ENCODE measurements at places on chromosomes 5 and 9. TPM values are rescaled to one million over a fixed set of nuclear protein-coding genes. Genes with fewer than 3 reads are reported as not detected.

EIF4E1B gene
- not detected for total RNA-seq

PCDHB14 gene
- total RNA-seq, result 2.5 TPM

HAVCR2 gene
- 0.39 TPM for total RNA-seq

TNC gene
- total RNA-seq, result 1.2 TPM

FCN1 gene
- not detected for total RNA-seq

SLF1 gene
- total RNA-seq, result 1.9 TPM

SPINK6 gene
- 1.1 TPM for total RNA-seq

BHMT gene
- not detected for total RNA-seq

CNTLN gene
- 7.7 TPM for total RNA-seq

PLAC8L1 gene
- not detected for total RNA-seq

ARHGEF39 gene
- 0.19 TPM for total RNA-seq

CD180 gene
- total RNA-seq, result 0.06 TPM

GAPT gene
- not detected for total RNA-seq

TSLP gene
- total RNA-seq, result 0.94 TPM

C9orf50 gene
- 0.12 TPM for total RNA-seq

PCDHA10 gene
- total RNA-seq, result 0.59 TPM

HSDL2 gene
- 32.4 TPM for total RNA-seq

ACOT12 gene
- total RNA-seq, result not detected

NMUR2 gene
- not detected for total RNA-seq

TPPP gene
- total RNA-seq, result 0.06 TPM

PIK3R1 gene
- 39.9 TPM for total RNA-seq

CARD9 gene
- 0.88 TPM for total RNA-seq

MEGF10 gene
- 0.05 TPM for total RNA-seq

SPATA31A7 gene
- total RNA-seq, result not detected

ALDOB gene
- total RNA-seq, result not detected

CCDC183 gene
- total RNA-seq, result 0.39 TPM

C1QTNF2 gene
- total RNA-seq, result not detected

GLDC gene
- total RNA-seq, result 1.3 TPM

JAKMIP2 gene
- 0.25 TPM for total RNA-seq

SNCAIP gene
- total RNA-seq, result 0.78 TPM

LRRC8A gene
- 31.8 TPM for total RNA-seq

TMCO6 gene
- total RNA-seq, result 26.7 TPM

MXD3 gene
- total RNA-seq, result 10.5 TPM

IFNA21 gene
- not detected for total RNA-seq

PCDHGA7 gene
- 9.9 TPM for total RNA-seq

PCDHGA9 gene
- 5.3 TPM for total RNA-seq

PHYHD1 gene
- 33.5 TPM for total RNA-seq

FOXD4 gene
- 0.12 TPM for total RNA-seq

ANKRD18B gene
- total RNA-seq, result not detected

SHB gene
- 8.2 TPM for total RNA-seq

PLPP7 gene
- total RNA-seq, result 22.2 TPM

OR13C3 gene
- not detected for total RNA-seq

SAXO1 gene
- total RNA-seq, result 0.20 TPM

HMGCS1 gene
- total RNA-seq, result 50.0 TPM

CDH10 gene
- total RNA-seq, result not detected

IL4 gene
- total RNA-seq, result not detected
